Retinal pigment epithelial cell (primary cell): ENCODE measurements at places on chromosomes 6 and 20.

GRCh38 chr20:47620808-47621805 lies 119.4 kb downstream of the NCOA3 start:
- DNase-seq, result peak; percentile 39

DNA sequence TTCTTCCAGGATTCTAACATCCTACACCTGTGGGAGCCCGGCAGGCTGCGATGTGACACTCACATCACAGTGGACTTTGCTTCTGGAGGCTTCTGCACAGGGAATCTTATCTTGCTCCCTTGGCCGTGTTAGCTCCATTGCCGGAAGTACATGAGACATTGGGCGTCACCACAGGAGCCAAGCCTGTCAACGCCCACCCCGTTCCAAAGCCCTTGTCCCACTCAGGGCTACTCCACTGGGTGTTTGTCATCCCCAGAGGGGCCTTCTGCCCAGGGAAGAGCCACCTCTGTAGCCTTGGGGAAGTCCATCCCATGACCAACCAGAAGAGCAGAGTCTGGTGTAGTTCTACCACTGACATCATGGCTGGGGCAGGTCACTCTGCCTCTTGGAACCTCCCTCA lies 1.7 kb downstream of the RAB44 start:
- DNase-seq, result no peak

GRCh38 chr6:149259753-149260152 lies 57.8 kb upstream of the TAB2 start:
- DNase-seq, result no peak

DNA sequence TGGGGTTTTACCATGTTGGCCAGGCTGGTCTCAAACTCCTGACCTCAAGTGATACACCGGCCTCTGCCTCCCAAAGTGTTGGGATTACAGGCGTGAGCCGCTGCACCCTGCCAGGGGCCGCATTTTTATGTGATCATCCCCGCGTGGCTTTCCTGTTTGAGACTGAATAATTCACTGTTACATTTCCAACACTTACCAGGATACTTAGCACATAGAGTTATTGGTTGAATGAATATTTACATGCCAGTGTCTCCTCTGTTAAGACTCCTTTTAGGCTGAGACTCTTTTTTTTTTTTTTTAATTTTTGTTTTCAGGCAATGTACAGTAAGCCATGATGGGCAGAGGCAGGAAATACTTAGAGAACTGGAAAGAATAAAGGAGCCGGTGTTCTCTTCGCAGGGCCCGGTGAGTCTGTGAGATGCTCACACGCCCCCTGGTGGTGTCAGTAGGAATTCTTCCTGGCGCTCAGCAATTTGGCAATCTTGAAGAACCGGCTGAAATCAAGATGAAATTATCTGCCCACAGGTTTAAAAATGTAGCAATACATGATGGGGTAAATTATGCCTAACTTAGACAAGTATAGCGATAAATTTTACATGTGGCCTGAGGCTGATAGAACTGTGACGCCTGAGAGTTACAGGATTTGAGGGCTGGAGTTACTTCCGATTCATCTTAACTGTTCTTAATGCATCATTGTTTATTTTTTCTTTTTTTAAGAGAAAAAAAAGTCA lies 7.6 kb upstream of the RNF114 start:
- DNase-seq, result peak; percentile 55

GRCh38 chr6:29561091-29561490 lies 1.6 kb upstream of the UBD start:
- no peak for DNase-seq

GRCh38 chr20:57878786-57879424 lies 169.1 kb upstream of the PMEPA1 start:
- DNase-seq, result no peak

GRCh38 chr6:157456524-157456829 lies 75.5 kb downstream of the ZDHHC14 start:
- DNase-seq, result no peak

GRCh38 chr6:72418495-72418894 lies 203.4 kb upstream of the KCNQ5 start:
- DNase-seq, result peak; percentile 90

DNA sequence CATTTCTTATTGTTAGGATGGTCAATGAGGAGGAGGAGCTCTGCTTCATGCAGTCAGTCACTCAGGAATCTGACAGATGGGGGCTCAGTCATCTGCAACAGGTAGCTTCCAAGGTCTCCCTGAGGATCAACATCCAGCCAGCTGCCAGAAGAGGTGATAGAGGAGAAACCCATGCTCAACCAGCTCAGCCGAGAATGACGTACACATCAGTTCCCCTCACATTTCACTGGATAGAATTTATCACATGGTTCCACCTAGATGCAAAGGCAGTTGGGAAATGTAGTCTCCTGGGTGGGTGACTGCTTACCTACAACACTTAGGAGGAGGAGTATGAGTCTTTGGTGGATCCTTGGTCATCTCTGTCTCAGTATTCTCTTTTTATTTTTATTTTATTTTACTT lies 144.5 kb downstream of the CEBPB start:
- DNase-seq, result peak; percentile 51

- no peak for DNase-seq
Observed at GRCh38 chr6:47464052-47464451, 13.5 kb upstream of the CD2AP start.

DNA sequence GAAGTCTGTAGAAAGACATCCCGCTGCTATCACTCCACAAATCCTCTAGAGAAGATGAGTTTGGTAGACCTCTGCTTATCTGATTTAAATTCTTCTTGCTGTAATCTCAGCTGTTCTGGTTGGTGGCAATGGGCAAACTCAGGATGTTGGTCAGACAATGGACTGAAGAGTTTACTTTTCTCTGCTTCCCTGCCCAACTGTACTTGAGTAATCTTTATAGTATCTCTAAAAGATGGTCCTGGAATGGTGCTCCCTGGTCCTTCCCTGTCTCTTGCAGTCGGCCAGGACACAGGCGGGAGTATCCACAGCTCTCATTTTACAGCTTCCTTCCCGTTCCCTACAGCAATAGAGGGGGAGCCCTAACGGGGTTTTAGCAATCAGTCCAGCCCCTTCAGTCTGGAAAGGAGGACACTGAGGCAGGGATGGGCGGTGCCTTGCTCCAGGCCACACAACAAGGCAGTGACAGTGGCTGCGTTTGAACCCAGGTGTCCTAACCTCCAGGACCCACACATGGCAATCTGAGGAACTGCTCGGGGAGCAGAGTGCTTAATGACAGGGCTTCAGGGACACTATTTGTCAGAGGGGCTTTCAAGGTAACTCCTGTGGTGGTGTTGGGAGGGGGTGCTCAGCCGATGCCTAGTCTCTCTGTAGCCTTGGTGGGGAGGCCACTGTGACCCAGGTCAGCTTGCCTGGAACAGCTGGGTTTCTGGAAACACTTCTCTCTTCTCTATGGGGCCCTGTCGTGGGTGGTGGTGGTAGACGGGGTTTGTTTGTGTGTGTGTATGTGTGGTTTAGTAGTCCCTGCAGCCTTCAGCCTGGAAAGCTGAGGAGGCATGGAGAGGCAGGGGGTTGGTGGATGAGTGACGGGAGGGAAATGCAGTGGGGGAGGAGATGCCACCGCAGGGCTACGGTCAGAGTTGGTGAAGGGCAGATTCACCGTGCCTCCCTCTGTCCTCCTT lies 9.5 kb upstream of the VEGFA start:
- no peak for DNase-seq

- no peak for DNase-seq
Observed at GRCh38 chr6:47098570-47098993, 56.5 kb upstream of the ADGRF1 start.

DNA sequence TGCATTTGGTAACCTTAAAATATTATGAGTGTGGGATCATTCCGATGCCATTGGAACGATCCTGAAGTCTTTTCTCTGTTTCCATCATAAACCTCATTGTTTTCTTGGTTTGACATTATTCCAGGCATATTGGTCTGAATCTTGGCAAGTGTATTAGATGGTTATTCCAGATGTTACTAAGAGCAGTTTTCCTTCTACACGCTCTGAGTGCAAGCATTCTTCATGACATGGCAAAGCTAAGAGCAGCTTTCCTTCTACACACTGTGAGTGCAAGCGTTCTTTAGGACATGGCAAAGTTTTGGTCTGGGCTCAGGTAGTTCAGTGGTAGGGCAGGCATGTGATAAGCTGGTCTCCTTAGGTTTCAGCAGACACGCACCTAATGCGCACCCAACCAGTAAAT lies 53.0 kb downstream of the SMOC2 start:
- no peak for DNase-seq

DNA sequence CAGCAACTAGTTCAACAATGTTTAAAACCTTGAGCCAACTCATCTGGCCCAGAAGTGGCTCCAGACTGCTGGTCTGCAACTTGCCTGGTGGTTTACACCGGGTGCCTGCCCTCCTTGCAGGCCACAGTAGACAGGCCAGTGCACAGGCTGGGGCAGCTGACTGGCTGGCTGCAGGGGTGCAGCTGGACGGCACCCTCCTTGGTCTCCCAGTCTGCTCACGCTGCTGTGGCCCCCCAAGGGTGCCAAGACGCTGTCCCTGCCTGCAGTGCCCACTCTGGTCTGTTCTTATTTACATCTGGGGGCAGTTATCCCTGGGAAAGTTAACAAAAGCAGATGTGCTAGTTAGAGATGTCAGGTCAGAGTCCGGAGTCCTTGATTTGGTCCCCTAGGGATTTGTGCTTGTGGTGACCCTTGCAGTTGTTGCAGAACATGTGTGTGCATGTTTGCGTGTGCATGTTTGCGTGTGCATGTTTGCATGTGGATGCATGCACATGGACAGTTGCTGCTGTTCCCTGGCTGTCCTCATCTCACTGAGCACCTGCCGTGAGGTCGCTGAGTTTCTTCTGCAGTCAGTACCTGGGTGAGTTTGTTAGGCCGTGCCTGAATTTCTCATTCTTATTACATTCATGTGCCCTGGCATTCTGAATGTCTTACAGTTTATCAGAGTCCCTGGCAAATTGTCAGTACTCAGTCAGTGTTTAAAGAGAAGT lies 48.2 kb upstream of the IRF4 start:
- no peak for DNase-seq

DNA sequence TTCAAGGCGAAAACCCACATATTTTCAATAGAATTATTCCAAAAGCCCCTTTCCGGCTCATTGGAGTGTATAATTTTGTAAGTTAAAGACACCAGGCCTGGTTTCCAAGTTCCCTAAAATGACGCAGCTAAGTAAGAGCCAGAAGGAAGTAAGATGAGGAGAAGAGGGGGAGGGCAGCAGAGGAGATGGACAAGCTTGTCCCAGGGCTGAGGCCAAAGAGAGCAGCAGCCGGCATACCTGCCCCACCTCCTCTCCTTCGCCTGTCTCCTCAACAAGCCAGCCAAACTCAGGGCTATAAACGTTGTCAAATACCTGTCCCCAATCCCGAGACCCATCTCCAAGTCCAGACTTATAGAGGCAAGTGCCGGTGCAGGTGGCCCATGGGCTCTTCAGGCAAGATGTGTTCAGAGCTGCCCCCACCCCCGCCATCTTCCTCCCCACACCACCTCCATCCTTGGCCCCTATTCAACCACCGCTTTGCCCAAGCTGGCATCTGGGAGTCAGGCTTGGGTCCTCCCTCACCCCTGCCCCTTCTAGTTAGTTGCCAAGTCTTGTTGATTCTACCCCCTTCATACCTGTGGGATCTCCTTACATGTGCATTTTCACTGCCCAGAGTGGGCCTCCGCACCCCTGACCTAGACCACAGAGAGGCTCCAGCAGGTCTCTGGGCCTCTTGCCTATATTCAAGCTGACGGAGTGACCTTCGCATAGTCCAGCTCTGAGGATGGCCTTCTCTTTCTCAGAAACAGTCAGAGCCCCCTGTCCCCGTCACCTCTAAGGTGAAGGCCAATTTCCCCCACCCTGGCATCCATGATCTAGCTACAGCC lies 75.7 kb upstream of the SIRPA start:
- DNase-seq, result no peak

DNA sequence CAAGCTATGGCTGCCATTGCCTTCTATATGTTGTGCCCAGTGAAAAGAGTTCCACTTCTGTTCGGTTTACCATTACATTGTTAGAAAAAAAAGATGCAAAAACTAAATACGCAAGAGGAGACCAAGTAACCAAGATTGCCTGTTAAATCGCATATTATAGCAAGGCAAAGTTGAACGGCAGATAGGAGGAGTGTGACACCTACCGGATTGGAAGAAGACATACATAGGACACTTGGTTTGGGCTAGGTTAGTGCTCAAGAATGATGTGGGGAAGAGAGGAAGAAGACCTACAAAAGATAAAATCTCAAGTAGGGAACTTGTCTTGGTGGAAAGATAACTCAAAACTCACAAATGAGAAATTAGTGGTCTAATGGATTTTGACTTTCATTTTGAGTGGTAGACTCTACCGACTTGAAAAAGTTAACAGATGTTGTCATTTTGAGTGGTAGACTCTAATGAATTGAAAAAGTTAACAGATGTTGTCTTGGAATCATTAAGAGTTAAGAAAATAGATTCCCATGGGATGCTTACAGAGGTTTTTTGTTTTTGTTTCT lies 95.5 kb downstream of the F13A1 start:
- DNase-seq, result no peak

GRCh38 chr20:51569815-51570738 lies 27.6 kb upstream of the NFATC2 start:
- no peak for DNase-seq

DNA sequence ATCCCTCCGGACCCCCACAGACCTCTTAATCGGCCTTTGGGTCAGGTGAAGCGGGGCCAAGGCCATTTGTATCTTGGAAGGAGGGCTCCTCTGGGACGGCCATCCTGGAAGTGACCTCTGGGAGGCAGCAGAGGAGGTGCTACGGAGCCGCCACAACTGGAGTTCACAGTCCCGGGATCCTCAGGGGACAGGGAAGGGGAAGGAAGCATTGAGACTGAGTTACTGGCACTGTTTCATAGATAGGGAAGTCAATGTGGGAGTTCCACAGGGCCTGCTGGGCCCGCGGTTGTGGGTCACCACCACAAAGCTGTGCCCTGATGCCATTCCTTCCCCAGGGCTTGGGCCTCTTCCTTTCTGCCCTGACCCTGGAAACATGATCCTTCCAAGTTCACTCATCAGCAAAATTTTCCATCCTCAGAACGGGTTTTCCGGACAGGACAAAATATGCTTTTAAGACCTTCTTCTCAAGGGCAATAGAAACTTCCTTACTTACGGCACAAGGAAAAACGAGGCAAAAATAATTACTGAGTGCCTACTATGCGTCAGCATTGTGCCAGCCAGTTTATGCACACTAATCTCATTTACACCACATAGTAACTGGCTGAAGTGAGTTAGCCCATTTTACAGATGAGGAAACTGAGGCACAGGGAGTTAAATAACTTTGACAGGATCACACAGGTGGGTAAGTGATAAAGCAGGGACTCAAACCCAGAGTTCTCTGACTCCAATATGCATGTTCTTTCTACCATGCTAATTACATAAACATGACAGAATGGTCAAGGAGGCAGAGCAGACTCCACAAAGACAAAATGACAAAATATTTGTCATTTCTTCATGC lies 143.8 kb downstream of the UNC5CL start:
- no peak for DNase-seq

DNA sequence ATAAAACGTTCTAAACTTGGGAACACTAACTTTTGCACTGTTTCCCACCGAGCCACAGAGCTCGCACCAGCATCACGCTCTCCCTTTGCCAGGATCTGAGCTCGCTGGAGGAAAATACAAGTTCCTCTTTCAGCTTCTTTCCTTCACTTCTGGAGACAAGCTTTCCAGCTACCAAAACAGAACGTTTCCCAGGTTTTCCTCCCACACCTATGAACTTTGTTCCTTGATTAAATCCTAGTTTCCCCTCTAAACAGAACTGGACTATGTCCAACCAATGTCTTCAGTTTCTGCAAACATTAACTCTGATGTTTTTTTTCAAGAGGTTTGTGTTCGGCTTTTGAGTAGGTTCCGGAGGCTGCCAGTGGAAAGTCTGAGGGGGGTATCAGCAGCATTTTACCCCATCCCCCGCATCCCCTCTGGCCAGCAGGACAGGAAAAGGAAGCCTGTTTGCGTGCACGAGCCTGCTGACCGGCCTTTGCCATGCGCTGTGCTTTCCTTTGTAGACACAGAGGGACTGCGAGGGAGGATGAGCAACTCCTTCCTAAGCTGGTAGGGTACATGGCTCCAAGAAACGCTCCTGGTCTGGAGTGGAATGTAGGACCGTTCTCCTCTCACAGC lies 135.5 kb downstream of the LY86 start:
- no peak for DNase-seq
